B cell (primary cell): ENCODE measurements at places on chromosomes 2 and 18. TPM values are rescaled to one million over a fixed set of nuclear protein-coding genes. Genes with fewer than 3 reads are reported as not detected.

- peaks cover 3% of the 10 kb centered on the region for H3K4me1 ChIP-seq
- no peak overlapping the region for H3K27ac ChIP-seq
- no peak overlapping the region for H3K4me3 ChIP-seq
- H3K36me3 ChIP-seq, result no peaks in the 10 kb centered on the region
Observed at GRCh38 chr2:6212491-6212890, 520.3 kb downstream of the SOX11 start.

DNA sequence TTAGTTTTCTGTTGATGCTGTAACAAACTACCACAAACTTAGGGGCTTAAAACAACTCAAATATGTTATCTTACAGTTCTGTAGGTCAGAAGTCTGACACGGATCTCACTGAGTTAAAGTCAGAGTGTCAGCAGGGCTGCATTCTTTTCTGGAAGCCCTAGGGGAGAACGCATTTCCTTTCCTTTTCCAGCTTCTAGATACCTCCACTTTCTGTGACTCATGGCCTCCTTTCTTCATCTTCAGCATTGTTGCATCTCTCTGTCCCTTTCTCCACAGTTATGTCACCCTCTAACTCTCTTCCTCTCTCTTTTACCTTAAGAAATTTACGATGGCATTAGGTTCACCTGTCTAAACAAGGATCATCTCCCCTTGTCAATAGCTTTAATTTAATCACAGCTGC lies 13.3 kb upstream of the PPP4R1 start:
- H3K27ac ChIP-seq, result no peak overlapping the region
- H3K36me3 ChIP-seq, result no peaks in the 10 kb centered on the region
- DNase-seq, result no peak
- no peaks in the 10 kb centered on the region for H3K27me3 ChIP-seq
- H3K4me3 ChIP-seq, result no peak overlapping the region

- no peak overlapping the region for H3K27ac ChIP-seq
- peaks cover under 1% of the 10 kb centered on the region for H3K36me3 ChIP-seq
- peaks cover 3% of the 10 kb centered on the region for H3K27me3 ChIP-seq
- no peak for DNase-seq
- no peak overlapping the region for H3K4me3 ChIP-seq
- H3K4me1 ChIP-seq, result no peaks in the 10 kb centered on the region
Observed at GRCh38 chr18:3119401-3120341, 100.1 kb downstream of the MYOM1 start.

The KYNU gene
- 14.2 and 14.5 TPM in 2 replicates for polyA plus RNA-seq

The ASB18 gene
- polyA plus RNA-seq, result not detected in 2 replicates

The C2orf72 gene
- polyA plus RNA-seq, result not detected in 2 replicates

DNA sequence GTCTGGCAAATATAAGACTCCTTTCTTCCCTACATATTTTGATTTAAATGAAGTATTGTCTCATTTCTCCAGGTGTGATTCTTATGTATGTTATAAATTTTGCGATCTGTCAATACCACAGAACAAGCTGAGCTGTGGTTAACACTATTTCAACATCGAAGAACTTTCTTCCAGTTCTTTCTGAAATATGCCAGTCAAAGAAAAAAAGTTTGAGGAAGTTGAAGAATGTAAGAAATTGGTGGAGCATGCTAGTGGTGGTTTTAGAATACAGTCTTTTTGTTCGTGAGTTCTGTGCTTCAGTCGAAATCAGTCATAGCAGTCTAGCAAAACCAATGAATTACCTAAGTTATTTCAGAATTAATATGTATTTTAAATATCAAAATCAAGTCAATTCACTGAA lies 8.6 kb upstream of the COBLL1 start:
- no peaks in the 10 kb centered on the region for H3K36me3 ChIP-seq
- no peak overlapping the region for H3K4me3 ChIP-seq
- no peaks in the 10 kb centered on the region for H3K27me3 ChIP-seq

- no peak for DNase-seq
- no peaks in the 10 kb centered on the region for H3K36me3 ChIP-seq
- H3K27me3 ChIP-seq, result no peaks in the 10 kb centered on the region
- no peak overlapping the region for H3K4me3 ChIP-seq
- no peak overlapping the region for H3K27ac ChIP-seq
- no peaks in the 10 kb centered on the region for H3K4me1 ChIP-seq
Observed at GRCh38 chr2:60612033-60612432, 58.6 kb upstream of the BCL11A start.

GRCh38 chr18:68940039-68940438 lies 142.2 kb downstream of the CCDC102B start:
- no peak for DNase-seq
- no peak overlapping the region for H3K4me3 ChIP-seq
- no peaks in the 10 kb centered on the region for H3K36me3 ChIP-seq
